ENCODE measurements at places on chromosomes 1 and 21. TPM values are rescaled to one million over a fixed set of nuclear protein-coding genes. Genes with fewer than 3 reads are reported as not detected.

DNA sequence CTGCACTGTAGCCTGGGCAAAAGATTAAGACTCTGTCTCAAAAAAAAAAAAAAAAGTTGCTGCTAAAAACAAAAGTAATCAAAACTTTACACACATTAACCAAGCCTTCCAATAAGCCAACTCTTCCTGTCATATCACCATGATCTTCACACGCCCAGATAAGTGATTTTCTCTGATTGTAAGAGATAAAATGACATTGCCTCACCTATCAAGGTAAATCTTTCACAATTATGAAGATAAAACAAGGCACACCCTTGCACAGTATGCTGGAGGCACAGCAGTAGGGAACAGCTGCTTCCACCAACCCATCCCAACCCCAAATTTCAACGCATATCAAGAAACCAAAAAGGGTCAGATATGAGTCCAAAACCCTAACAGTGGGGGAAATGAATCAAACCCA is 8.8 kb upstream of the TIAM1 start:
- no peak for DNase-seq

GRCh38 chr1:160046494-160047110 is 14.8 kb upstream of the PIGM start:
- DNase-seq = peak; percentile 90

DNA sequence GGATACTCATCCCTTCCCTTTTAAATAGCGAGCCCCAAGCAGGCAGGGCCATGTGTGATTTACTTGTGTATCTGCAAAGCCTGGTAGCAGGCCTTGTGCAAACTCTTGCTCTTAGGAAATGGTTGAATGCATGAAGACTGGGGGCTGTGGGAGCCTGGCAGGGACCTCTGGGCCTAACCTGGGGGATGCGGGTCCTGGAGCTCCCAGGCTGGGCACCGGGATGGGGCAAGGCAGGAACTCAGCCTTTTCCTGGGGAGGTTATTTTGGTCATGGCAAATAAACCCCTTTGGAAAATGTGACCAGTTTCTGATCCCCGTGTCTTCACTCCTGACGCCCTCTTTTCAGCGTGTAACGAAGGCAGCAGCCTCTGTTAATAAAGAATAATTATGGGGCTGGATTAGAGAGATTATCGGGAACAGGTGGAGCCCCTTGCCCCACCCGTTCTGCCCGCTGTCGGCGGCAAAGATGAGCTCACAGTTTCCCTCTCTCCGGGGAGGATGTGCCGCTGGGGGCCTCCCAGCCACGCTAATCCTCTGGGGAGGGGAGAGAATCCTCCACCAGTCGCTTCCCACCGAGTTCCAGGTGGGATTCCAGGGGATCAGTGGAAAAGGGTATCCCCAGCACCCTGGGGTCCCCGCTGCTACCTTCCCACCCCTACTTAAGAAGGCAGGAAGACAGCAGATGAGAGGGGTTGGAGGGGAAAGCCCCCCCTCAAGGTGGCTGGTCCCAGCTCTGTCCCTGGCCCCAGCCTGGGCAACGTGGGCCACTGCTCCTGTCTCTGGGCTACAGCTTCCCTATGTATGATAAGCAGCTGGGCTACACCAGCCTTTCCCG is 69.7 kb upstream of the WNT4 start:
- no peak for DNase-seq

DNAH14 gene
- 12.5 TPM for total RNA-seq

All from dorsolateral prefrontal cortex (tissue), 122 donors.